ENCODE measurements at places on chromosomes 13 and 19.

- no peak for DNase-seq
These were observed 6.3 kb upstream of the JUNB start for GRCh38 chr19:12784871-12785430.

DNA sequence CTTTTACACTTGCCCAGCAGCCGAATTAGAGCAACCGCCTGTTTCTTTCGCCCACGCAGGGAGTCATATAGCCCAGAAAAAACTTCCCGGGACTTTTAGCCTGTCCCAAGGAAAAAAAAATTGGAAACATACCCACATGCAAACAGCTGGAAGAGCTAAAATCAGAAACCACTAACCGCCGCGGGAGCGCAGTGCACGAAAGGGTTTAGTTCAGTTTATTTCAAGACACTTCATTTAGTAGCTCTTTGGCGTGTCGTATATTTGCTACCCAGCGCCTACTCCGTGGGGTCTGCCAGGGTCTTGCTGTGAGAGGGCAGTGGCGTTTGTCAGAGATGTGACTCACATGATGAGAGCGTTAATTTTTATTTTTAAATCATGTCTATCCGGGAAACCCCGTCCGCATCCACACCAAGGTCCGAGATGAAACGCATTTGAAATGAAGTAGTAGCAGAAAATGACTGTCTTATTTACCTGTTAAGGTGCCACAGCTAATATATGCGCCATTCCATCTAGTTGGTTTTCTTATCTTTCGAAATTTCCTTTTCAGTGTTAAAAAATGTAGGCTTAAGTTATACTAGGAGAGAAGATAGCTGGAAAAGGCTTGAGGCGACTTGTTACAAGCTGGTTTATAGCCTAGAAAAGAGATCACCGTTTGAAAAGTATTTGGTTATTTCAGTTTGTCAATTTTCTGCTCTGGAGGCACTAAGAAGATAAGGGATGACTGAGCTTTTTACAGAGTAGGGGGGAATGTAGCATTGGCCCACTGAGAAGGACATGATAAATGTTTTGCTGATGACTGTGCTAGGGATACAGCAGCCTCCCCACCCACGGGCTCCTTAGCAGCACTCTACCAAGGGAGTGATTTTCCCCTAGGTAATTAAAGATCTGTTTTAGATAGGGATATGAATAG lies 1.7 kb downstream of the KLF5 start:
- DNase-seq: no peak

DNA sequence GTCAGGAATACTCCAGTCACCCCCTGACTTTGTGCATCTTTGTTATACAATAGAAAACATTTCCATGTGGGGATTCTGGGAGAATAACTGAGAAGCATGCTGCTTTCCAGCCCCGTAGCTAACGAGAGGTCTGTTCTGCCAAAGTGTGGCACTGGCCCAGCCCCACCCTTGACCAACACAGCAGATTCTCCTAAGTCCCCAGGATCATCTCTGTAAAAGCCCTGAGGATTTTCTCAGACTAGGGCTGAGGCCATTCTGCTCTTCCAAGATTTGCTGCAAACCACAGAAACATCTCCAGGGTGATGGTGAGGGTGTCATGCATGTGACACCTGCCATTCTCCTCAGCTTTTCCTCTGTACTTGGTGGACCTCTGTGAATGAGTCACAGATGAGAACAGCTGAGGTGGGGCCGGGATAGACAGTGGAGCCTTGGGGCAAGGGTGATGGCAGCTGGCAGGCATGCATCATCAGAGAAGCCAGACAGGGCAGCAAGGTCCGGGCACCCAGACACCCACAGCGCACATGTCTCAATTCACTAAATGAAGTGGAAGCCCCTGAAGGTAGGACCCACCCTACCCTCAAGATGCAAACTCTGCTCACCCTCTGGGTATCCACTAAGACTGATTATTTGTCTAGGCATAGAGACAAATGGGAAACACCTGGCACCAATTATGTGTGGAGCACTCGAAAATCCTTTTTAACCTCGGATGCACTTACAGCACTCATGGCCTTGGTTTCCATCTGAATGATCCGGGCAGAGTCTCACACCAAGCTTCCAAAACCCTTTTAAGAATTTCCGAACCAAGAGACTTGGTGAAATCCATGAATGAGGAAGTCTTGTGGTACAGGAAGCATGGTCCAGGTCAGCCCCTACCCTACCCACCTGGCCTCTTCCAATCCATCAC lies 20.1 kb upstream of the DOCK9 start:
- no peak for DNase-seq

- DNase-seq: no peak
These were observed 638 bp upstream of the BICRA start for GRCh38 chr19:47608074-47608918.

DNA sequence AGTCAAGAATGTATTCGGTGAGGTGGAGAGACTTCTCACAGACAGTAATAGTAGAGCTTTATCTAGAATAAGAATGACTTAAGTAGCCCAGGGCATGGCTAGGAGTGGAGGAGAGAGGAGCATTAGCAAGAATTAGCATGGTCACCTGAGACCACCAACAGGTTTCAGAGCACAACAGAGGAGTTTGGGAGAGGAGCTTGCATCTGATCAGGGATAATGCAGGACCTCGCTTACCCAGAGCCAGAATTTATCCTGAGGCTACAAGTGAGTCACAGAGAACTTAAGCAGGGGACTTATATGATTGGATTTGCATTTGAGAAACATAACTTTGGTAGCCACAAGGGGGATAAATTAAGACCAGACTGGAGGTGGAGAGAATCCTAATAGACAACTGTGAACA lies 102.1 kb upstream of the FNDC3A start:
- DNase-seq: peak; percentile 27

GRCh38 chr13:106650690-106651205 lies 82.8 kb upstream of the ARGLU1 start:
- no peak for DNase-seq

DNA sequence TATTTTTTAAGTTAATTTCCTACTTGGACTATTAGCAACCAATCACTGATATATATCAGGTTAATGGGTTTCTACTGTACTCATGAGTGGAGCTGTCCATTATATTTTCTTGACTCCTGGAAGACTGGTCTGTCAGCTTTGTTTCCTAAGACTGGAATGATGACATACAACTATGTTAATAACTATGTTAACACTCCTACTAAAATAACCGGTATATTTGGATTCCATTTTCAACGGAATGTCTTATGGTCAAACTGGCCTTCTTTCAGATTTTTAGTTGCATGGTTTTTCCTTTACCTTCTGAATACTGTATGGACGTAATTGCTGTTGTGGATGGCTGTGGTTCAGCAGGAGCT lies 45.8 kb upstream of the GPI start:
- no peak for DNase-seq

- DNase-seq: no peak
These were observed 132.6 kb downstream of the COG6 start for GRCh38 chr13:39788102-39788501.

DNA sequence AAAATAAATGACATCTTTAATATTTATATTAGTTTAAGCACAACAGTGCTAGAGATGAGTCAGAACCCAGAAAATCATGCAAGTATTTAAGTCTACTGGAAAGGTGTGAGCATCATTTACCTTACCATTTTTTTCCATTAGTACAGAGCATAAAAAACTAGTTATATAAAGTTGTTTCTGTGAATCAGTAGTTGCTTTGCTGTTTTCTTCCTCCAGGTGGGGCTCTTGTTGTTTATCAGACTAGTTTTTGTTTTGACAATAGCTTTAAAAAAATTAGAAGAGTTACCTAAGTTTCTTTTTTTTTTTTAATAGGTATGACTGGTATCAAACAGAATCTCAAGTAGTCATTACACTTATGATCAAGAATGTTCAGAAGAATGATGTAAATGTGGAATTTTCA lies 12.7 kb downstream of the SUGT1 start:
- DNase-seq: no peak

DNA sequence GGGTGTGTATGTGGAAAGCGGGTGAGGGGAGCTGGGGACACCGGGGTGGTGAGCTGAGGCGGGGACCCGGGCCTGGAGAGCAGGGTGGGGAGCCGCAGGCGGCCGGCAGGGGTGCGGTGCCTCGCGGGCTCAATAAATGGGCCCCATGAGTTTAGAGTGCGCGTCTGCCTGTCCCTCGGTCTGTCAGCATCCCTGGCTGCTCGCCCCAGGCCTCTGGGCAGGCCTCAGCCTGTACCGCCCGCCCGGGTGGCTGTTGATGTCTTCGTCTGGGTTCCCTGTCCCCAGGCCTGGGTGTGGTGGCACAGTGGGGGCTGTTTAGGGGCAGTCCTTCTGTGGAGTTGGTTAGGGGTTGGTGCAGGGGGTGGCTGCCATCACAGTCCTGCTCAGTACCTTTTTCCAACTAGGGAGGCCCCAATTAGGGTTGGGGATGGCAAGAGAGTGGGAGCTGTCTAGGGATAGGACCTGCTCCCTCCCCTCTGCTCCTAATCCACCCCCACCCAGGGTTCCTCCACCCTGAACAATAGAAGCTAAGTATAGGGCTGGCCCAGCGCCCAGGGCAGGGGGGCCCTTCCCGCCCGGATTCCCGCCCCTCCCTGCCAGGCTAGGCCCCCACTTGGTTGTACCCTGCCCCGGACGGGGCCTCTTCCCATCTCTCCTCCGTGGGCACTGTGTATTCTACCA lies 12.2 kb downstream of the CIC start:
- no peak for DNase-seq

DNA sequence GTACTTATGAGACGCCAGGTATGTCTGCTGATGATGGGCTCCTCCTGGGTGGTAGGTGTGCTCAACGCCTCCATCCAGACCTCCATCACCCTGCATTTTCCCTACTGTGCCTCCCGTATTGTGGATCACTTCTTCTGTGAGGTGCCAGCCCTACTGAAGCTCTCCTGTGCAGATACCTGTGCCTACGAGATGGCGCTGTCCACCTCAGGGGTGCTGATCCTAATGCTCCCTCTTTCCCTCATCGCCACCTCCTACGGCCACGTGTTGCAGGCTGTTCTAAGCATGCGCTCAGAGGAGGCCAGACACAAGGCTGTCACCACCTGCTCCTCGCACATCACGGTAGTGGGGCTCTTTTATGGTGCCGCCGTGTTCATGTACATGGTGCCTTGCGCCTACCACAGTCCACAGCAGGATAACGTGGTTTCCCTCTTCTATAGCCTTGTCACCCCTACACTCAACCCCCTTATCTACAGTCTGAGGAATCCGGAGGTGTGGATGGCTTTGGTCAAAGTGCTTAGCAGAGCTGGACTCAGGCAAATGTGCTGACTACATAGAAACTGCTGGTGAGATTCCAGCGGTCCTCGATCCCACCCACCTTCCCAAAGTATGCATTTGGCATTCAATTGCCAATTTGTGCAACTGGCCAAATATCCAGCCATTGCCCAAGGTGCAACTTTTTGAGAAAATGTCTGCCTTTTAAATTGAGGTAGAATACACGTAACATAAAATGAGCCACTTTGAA lies 10.2 kb downstream of the OR2Z1 start:
- no peak for DNase-seq

- DNase-seq: no peak
These were observed 49.6 kb downstream of the ABCC4 start for GRCh38 chr13:95251641-95252040.

GRCh38 chr19:16591803-16592556 lies 19.8 kb upstream of the SLC35E1 start:
- no peak for DNase-seq

GRCh38 chr19:49347835-49348234 lies 12.6 kb downstream of the CD37 start:
- no peak for DNase-seq

GRCh38 chr19:38583219-38583984 lies 34.4 kb downstream of the MAP4K1 start:
- DNase-seq: no peak

DNA sequence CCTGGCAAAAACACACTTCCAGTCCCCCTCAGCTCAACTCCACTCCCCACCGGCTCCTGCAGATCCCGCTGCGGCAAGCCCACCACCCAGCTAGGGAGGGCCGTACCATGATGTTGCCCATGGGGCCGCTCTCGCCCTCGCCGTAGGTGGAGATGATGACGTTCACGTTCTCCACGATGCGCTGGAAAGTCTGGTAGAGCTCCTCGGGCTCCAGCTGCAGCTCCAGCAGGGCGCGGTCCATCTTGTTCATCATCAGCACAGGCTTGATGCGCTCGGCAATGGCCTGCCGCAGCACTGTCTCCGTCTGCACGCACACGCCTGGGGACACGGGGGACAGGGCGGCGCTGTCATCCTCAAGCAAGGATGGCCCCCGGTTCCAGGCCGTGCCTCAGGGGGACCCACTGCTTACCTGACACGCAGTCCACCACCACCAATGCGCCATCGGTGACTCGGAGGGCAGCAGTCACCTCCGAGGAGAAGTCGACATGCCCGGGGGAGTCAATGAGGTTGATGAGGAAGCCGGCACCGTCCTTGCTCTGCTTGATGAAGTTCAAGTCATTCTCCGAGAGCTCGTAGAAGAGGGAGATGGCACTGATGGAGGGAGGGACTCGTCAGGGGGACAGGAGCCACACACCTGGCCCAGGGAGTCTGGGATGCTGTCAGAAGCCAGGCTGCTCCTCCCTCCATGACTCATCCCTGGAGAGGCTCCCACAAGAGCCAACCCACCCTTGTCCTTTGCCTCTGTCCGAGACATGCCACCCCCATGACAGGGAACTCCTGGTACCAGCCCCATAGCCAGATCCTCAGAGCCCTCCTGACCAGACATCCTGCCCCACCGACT lies 2.3 kb downstream of the EEF2 start:
- no peak for DNase-seq

DNA sequence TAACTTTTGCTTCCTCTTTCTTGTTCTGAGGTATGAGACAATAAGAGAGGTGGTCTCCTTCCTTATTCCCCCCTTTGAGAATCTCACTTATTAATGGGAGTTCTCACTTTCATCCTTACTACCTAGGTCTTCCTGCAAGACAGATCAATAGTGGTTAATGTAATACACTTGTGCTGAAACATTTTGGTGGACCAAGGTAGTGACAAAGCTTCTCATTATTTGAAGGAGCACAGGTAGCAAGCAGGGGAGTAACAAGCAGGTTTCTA lies 17.9 kb downstream of the ZNF700 start:
- DNase-seq: no peak

DNA sequence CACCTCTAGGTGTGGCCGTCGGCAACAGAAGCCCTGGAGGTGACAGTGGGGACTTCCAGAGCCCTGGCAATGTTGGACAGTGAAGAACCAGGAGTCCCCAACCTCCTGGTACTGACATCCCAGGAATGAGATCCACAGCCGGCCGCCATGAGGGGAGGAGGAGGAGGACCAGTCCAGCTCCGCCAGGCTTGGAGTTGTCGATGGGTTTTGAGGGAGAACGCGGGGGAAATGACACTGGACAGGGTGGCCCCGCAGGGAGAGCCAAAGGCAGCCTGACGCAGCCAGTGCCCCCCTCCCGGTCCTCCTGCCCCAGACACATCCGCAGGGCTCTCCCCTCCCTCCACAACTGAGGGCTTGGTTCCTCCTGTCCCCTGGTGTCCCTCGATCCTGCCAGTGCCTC lies 57.9 kb downstream of the SPACA7 start:
- DNase-seq: no peak

GRCh38 chr13:87999788-88000187 lies 328.6 kb downstream of the SLITRK5 start:
- DNase-seq: no peak

GRCh38 chr13:25906191-25906661 lies 145.6 kb downstream of the SHISA2 start:
- no peak for DNase-seq
